ENCODE measurements at places on chromosomes 2 and 18.

- DNase-seq, result no peak
These were observed 103.1 kb downstream of the RTN4 start for GRCh38 chr2:54947136-54947535.

GRCh38 chr2:215627771-215628170 is 191.9 kb upstream of the FN1 start:
- no peak for DNase-seq

- no peak for DNase-seq
These were observed 1.1 kb upstream of the ERMN start for GRCh38 chr2:157326698-157327097.

- DNase-seq, result no peak
These were observed 11.4 kb downstream of the SERPINB5 start for GRCh38 chr18:63488160-63488559.

GRCh38 chr2:38039121-38039910 is 36.6 kb downstream of the CYP1B1 start:
- DNase-seq, result no peak

DNA sequence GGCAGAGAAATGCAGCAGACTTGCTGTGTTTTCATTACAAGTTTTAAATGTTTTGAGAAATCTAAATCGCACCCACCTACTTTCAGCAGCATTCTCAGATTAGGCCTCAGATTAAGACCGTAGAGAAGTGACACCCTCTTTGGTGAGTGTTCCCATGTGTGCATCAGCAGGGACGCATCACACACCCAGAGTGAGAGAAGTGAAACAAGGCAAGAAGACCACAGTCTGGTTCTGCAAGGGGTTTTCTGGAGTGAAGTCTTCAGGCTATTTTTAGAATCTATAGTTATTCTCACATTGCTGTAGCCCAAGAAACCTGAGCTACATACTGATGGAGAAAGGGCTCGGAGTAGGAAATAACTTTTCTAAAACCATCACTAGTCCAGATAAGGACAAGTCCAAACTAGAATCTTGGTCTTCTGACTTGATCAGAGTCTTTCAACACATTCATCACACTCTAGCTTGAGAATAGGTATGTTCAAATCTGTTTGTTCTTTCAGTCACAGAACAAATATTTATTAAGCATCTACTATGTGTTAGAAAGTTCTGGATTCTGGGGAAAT is 1216.6 kb upstream of the PIK3C3 start:
- no peak for DNase-seq

DNA sequence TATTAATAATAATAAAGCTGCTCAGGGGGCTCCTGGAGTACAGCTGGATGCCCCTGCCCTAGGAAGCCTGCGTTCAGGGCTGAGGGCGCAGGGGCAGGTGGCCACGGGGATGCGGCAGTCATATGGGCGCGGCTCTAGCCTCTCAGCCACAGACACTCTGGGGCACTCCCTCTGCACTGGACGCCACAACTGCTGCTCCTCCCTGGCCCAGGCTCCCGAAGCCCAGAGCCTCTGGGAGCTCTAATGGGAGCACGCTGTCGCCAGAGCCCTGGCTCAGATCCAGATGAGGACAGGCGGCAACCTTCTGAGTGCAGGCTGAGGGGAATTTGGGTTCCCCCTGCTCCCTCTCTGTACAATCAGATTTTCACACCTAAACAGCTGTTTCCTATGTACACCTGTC is 93.6 kb downstream of the MTCL1 start:
- no peak for DNase-seq

GRCh38 chr2:55768991-55769390 is 75.3 kb upstream of the PNPT1 start:
- DNase-seq, result no peak

- DNase-seq, result no peak
These were observed 150.8 kb downstream of the MEMO1 start for GRCh38 chr2:31859959-31860358.

DNA sequence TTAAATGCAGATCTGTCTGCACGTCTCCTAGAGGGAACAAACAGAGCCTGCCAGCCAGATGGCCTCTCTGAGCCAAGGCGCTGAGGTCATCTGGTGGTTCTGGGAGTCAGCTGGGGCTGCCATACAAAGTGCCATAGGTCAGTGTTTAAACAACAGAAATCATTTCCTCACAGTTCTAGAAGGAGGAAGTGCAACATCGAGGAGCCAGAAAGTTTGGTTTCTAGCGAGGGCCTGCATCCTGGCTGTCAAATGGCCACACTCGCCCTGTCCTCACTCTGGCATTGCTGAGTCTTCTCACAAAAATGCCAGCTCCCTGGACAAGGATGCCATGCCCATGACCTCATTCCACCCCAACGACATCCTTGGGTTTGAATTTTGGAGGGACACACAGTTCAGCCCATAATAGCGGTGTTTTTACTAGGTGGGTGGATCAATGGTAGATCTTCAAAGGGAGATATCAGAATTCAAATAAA is 59.6 kb downstream of the MYT1L start:
- DNase-seq, result no peak

- DNase-seq, result no peak
These were observed 2.4 kb downstream of the BOK start for GRCh38 chr2:241560883-241561474.

GRCh38 chr2:3727397-3728045 is 24.1 kb downstream of the DCDC2C start:
- no peak for DNase-seq

All from GM12864 (cell line).